ENCODE measurements at places on chromosomes 2 and 18.

- DNase-seq: peak; percentile 31
These were observed 43.3 kb upstream of the CYP20A1 start for GRCh38 chr2:203195331-203196036.

- DNase-seq: no peak
These were observed 351.3 kb upstream of the LRRTM4 start for GRCh38 chr2:77873506-77873905.

DNA sequence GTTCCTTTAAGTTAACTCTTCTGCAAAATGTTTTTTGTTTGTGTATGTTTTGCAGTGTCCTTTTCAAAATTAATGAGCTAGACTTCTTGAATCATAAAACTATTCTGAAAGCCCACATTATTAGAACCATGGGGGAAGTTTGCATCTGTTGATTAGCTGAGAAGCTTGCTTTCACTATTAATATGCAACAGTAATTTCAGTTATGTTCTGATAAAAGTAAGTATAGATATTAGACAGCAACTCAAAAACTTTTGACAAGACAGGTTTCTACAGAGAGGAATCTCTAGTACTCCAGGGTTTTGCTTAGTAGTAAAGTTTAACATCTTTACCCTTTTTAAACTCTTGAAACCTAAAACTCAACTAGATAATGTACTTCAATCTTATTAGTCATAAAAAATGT, 147.8 kb downstream of the UBE2E3 start:
- no peak for DNase-seq

- no peak for DNase-seq
These were observed 46.3 kb downstream of the STK39 start for GRCh38 chr2:168200930-168201583.

DNA sequence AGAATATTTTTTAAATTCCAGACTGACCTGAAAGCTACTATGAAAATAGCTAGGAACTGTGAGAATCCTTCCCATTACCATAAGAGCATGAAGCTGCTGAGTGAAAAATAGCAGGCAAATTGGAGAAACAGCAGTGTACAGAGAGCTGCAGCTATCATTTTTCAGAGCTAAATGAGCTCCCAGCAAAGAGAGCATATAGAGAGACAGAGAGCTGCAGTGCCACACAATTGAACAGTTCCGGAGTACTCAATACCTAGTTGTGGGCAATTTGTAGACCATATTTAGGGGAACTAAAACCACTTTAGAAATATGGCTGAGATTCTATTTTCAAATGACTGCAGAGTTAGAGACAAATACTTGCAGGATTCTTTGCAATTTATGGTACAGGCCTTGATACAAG, 645.3 kb downstream of the STK39 start:
- no peak for DNase-seq

DNA sequence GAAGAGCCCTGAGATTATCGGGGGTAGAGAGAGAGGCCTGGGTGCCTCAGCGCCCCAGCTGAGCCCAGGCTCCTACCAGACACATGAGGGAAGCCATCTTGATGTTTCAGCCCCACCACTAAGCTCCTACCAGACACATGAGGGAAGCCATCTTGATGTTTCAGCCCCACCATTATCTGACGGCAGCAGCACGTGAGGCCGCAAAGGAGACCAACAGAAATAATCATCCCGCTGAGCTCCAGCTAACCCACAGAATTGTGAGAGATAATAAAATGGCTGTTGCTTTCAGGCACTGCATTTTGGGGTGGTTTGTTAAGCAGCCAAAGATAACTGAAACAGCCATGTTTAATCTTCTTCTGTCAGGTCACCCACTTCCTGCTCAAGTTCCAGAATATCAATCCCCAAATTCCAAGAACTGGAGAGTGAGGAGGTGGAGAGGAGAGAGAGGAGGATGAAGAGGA, 29.3 kb upstream of the SOS1 start:
- DNase-seq: no peak

DNA sequence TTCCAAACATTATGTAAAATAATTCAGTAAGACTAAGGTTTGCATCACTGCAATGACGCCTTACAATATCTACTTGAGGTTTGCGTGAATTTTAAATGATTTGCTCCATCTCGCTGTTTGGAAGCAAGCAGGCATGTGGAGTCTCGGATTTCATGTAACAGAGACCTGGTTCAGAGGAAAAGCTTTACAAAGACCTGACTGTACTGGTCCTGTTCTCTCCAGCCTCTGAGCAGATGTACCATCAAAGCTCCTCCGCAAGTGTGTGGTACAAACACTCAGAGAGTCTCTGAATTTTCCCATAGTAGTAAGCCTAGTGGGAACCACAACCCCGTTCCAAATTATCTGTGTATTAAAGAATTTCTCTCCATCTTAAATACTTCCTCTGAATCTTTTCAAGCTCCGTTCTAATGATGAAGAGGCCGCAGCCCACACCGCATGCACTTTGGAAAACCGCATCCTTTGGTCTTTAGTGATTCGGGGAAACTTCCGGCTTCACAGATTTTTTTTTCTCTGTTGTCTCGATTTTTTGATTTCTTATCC, 728.1 kb upstream of the SOX11 start:
- DNase-seq: no peak

DNA sequence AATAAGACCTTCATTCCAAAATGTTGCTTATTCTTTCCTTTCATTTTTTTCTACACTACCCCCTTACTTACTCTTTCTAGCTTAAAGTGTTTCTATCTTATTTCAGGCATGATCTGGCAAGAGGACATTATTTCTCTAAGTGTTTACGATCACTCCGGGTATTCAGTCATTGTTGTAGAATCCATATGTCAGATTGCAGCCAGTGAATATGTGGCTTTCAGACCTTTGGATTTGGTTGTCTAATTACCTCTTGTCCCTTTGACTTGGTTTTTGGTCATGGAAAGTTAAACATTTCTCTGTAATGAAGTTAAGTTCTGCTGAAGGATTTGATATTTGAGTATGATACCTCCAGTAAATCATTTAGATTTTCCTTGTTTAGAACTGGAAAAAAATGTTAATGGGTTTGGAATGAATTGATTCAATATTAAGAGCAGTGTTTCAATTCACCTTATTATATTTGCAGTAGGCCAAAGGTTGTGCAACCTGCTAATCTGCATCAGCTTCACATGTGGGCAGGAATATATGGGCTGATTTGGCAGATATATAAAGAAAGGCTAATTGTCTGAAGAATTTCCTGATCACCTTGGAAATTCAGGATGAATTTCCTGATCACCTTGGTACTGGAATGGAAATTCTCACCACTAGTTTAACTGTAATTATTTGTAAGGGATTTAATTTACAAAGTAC, 154.9 kb downstream of the PRPF40A start:
- DNase-seq: no peak

DNA sequence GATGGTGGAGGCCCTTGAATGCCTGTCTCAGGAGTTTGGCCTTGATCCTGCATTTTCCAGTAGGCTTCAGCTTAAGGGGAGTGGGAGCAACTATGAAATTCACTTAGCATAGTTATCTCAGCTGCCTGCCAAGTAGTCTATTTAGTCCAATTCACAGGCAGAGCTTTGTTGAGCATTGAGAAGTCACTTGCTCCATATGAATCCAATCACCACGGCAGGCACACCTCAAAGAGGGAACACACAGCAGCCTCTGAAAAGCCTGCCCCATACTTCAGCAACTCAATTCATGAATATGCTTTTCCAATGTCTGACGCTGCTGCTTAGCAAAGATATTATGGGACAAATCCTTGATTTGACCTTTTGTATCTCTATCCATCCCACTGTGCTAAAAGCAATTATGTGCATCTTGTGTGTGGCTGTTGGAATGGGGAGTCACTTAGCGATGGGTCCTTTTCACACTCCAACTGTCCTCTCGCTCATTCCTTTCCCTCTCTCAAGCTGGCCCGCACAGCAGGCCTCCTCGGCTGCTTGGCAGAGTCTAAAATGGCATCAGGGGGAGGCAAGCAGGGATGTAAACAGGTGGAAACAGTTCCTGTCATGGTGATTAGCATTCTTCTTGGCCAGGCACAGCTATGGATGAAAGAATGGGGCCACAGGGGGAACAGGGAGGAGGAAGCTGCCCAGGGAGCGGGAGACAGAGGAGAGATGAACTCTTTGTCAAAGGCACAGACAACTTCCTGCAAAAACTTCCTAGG, 56.0 kb upstream of the LRPPRC start:
- no peak for DNase-seq

- DNase-seq: no peak
These were observed 311.9 kb upstream of the HDAC4 start for GRCh38 chr2:239712755-239713154.

DNA sequence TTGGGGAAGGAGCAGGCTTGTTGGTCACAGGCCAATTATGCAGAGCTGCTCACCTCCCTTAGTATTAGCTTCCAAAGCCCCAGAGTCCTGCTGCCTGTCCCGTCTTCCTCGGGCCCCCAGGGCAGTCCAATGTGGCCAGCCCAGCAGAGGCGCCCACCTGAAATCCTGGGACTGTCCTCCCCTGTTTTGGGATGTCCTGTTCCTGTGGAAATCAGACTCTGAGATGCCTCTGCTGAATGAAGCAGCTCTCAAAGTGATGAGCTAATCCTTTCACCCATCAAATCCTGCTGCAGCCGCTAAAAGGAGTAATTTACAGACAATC, 105.3 kb downstream of the CABLES1 start:
- DNase-seq: no peak

DNA sequence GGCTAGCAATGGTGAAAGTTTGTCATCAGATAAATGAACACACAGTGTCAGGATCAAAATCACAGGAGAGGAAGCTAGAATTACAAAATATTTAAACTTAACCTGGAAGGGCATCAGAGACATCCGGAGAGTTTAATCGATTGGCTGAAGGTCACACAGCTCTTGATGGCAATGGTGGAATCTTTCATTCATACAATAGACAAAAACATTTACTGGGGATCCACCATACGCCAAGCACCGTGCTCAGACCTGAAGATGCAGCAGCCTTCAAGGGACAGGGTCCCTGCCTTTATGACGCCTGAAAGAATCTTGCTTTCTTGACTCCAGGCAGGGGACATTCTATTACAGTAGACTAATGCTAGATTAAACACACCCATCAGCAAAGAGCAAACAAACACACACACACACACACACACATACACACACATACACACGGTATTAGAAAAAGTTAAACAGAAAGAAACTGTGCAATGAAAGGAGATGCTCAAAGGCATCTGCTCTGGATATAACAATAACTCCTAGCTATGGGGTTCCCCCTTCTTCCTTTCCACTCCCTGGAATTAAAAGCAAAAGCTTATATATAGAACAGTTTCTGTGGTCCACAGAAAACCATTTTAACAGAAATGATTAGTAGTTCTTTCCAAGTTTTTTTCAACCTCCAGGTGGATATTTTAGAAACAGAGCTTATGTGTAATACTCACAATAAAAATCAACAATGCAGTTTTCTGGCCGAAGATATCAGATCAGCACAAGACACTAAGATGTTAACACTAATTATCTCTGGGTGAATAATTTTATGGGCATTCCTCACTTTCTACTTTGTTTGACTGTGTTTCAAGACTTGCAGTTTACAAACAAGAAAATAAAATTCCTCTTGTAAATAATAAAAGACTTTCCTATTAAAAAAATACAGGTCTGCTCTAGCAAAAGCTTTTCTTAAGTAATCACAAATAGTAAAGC, 151.7 kb downstream of the ANKRD44 start:
- no peak for DNase-seq

DNA sequence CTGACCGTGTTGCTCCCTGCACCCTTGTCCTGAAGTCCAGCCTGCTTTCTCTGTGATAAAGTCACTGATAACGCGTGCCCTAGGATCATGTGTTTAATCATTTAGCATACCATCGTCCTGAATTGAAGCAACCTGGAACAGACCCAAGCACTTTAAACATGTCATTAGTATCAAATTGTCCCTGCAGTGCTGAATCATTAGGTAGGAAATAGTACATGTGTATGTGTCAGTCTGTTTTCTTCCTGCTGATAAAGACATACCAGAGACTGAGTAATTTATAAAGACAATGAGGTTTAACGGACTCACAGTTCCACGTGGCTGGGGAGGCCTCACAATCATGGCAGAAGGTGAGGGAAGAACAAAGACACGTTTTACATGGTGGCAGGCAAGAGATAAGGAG, 2.8 kb downstream of the ASB18 start:
- no peak for DNase-seq

GRCh38 chr2:111120253-111121027, at the start of gene BCL2L11:
TSS of gene BCL2L11 (plus strand) at chr2:111120914. CDS start at chr2:111123746, 2,832 bp downstream.
- DNase-seq: peak; percentile 88

GRCh38 chr18:45423659-45424058, 191.6 kb upstream of the SLC14A2 start:
- DNase-seq: peak; percentile 51

- no peak for DNase-seq
These were observed 31.4 kb upstream of the IL1B start for GRCh38 chr2:112867701-112868631.

DNA sequence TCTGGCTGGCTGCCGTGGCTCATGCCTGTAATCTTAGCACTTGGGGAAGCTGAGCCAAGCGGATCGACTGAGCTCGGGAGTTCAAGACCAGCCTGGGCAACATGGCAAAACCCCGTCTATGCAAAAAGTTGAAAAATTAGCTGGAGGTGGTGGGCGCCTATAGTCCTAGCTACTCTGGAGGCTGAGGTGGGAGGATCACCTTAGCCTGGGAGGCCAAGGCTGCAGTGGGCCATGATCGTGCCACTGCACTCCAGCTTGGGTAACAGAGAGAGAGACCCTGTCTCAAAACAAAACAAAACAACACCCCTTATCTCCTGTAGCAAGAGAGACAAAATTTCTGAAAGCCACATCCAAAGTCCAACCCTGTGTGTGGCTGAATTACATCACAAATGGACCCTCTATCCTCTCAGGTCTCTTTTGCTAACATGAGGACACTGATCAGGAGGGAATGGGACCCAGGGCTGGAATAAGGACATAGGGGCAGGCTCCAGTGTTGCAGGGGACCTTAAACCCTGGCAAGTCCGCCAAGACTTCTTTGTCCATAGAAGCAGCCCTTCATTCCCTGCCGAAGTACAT, 64.8 kb downstream of the PSMG2 start:
- DNase-seq: no peak

GRCh38 chr2:206456078-206456754, 12.9 kb downstream of the ADAM23 start:
- no peak for DNase-seq

- no peak for DNase-seq
These were observed 855.6 kb downstream of the TSN start for GRCh38 chr2:122610948-122611609.

DNA sequence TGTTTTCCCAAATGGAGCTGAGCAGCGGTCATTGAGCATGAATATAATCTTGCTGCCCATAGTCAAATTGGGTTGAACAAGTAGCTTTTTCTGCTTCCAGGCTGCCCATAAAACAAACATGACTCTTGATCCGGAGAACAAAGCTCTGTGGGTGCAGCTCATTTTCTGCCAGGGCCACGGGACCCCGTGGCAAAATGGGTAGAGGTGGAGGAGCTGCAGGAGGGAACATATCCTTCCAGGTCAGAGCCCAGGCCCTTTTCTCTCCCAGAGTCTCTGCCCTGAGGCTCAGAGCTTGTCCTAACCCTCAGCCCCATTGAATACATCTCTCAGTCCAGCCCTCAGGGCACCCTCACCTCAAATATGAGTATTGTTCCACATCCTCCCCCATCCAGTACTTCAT, 151.6 kb upstream of the TWIST2 start:
- no peak for DNase-seq
